Islet precursor cell (in vitro differentiated cells): ENCODE measurements at places on chromosomes 6 and 20.
A peak's percentile ranks its signal among the peaks of the same experiment; 100 is the strongest.

DNA sequence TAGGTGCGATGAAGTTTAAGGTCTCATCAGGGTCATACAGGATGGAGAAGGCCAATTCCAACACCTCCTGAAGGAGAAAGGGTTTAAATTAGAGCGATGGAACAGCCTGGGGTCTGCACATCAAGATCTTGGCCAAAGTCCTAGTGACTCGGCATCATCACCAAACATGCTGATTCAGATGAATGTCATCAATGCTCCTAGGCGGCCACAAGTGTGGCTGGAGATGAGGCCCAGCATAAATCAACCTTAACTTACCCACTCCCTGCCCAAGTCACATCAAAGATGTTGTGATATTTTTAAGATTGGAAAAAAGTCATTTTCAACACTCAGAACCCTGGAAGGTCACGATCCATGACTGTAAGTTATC lies 37.5 kb downstream of the ELMO2 start:
- no peak for DNase-seq

GRCh38 chr6:34145161-34146020 lies 496 bp downstream of the GRM4 start:
- DNase-seq, result peak; percentile 68

DNA sequence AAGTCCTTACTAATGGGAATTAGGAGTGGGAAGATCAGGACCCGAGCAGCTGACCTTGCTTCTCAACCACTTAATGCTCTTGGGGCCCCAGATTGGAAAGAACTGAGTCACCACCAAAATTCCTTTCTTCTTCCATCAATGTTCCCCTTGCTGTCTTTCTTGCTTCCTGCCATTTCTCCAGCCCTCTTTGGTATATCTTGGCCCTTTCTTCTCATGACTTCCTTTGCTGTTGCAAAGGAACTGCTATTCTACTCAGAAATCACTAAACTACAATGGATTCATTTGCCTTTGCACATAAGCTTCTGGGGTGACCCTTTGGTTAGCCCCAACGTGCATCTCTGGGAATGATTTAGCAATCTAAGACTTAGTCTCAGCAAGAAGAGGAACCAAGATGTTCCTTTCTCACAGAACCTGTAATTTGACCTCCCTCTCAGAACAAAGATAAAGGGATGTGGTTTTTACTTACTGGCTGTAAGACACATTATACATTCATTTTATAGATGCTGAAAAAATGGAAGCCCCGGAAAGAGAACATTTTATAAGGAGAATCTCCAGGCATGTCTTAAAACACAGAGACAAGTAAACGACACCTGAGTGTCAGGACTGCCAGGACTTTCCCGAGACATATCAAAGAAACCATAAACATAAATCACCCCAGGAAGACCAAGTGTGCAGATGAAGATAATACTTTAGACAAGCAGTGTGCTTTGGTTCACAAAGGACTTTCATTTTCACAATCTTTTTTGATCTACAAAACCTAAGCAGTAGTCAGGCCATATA lies 99.0 kb upstream of the TNFAIP3 start:
- no peak for DNase-seq

GRCh38 chr6:37971711-37972390 lies 152.3 kb downstream of the ZFAND3 start:
- DNase-seq, result no peak
